ENCODE measurements at places on chromosomes 2 and 18.

- no peak for DNase-seq
Observed at GRCh38 chr2:54594048-54594447, 129.4 kb upstream of the EML6 start.

DNA sequence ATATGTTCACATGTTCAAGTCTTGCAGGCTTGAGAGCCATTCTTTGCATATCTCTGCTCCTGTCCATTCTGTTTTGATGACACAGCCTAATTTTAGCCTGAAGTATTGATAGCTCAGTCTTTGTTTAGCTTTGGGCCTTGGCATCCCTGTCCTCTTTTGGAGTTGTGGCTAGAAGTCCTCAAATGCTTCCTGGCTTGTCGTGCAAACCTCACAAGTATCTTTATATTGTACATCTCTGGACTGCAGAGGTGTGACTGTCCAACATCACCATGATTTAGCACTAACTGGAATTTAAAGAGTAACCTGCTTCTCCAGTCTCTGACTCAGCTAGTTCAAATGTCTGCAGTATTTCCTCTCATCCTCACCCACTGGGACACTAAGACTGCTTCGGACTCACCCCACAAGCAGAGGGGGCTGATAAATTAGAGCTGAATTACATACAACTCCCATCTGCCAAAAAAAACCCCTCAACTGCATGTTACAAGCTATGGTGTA is 11.7 kb downstream of the PFN4 start:
- no peak for DNase-seq

DNA sequence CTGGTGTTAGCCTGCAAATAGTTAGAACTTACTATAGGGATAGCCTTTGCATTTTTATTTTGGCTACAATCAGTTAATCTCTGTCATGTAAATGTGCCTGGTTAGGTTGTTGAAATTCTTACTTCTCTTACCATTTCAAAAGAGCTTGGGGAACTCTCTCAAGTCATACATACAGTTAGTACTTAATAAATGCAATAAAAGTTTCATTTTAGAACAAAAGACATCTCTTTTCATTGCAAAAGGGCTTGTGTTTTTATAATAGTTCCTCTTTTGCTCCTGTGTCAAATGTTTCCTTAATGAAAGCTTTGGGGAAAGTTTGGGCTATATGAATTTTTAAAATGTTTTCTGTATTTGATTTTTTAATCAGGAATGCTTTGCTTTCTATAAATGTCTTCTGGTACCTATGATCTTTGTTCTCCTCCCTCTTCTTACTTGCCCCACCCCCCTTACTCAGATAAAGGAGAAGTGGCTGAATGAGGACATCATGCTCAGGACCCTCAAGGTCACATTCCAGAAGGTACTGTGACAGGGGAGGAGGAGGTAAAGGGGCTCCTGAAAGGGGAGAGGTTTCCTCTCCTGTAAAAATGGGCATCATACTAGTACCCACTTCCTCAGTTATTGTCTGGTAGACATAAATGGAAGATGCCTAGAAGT is 13.6 kb downstream of the PTPN18 start:
- no peak for DNase-seq

GRCh38 chr2:148554459-148555247 is 89.9 kb upstream of the EPC2 start:
- DNase-seq = no peak

GRCh38 chr2:109499566-109499965 is 114.2 kb downstream of the SEPTIN10 start:
- DNase-seq = no peak

GRCh38 chr2:9247177-9247576 is 40.6 kb downstream of the ASAP2 start:
- no peak for DNase-seq

GRCh38 chr2:210477496-210477895 is 937 bp upstream of the LANCL1 start:
- no peak for DNase-seq

GRCh38 chr18:68436485-68436884 is 278.4 kb downstream of the TMX3 start:
- no peak for DNase-seq

DNA sequence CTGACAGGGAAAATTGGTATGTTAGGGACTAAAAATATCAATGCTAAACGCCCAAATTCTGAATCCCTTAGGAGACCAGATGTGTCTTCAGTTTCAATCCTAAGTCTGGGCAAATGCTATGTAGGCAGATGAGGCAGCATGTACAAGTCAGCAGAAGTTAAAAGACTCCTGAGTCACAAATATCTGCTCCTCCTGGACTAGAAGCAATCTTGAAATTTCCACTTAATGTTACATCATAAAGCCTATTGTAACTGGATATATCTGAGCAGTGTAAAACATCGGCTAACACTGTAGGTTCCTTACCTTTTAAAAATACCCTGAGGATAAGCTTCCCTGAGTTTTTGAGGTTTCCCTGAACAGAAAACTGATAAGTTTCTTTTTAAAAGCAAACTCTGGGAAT is 1087.6 kb upstream of the PIK3C3 start:
- no peak for DNase-seq

DNA sequence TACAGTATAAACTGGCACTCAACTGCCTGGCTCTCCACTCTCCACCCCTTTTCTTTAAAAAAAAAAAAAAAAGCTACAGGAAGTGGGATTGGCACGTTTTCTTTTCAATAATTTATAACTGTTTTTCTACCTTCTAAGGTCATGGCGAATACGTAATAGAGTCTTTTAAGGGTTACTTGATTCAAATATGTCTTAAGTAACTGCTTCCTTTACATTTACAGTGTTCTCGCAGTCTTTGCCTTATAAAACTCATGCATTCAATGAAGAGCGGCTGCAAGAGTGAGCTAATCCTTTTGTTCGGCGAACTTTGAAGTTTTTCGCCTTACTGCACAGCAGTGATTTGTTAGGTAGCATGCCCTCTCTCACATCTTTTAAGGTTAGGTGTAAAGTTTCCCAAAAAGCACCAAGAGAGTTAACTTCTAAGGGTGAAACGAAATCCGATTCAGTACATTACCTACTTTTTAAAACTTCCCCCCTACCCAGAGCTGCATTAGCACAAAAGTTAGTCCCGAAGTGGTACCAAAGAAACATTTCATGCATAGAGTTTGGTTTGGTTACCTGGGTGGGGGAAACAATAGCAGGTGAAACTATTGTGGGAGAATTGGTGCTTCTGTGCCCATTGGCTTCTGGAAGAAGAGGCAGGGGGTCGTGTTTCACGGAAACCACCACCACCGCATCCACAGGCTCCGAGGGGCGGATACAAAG is 2.0 kb downstream of the KCTD1 start:
- DNase-seq = no peak
